ENCODE measurements at places on chromosomes 13 and 19. TPM values are rescaled to one million over a fixed set of nuclear protein-coding genes. Genes with fewer than 3 reads are reported as not detected.

GRCh38 chr19:47305309-47305751 is 4.3 kb upstream of the C5AR1 start:
- DNase-seq: peak; percentile 50

- no peak for DNase-seq
Measured at GRCh38 chr19:5489551-5489950, 34.3 kb downstream of the ZNRF4 start.

DNA sequence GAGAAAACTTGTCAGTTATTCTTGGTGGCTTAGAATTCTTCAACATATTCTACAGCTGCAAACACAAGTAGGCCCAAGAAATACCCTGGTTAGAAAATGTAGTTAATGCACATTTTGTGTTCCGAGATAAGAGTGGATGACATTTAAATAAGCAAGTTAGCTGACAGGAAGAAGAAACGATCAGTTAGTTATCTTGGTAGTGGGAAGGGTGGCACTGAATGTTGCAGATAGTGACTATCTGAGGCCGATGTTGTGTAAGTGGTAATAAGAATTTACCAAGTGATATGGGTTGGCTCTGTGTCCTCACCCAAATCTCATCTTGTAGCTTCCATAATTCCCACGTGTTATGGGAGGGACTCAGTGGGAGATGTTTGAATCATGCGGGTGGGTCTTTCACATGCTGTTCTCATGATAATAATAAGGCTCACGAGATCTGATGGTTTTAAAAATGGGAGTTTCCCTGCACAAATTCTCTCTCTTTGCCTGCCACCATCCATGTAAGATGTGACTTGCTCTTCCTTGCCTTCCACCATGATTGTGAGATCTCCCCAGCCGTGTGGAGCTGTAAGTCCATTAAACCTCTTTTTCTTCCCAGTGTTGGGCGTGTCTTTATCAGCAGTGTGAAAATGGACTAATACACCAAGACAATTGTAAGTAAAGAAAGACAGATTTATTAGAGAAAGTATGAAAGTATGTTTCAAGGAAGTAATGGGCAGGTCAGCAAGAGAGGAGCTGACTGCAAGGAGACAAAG is 10.9 kb upstream of the AKAP11 start:
- no peak for DNase-seq

- DNase-seq: no peak
Measured at GRCh38 chr13:104086759-104087158, 1020.5 kb upstream of the SLC10A2 start.

DNA sequence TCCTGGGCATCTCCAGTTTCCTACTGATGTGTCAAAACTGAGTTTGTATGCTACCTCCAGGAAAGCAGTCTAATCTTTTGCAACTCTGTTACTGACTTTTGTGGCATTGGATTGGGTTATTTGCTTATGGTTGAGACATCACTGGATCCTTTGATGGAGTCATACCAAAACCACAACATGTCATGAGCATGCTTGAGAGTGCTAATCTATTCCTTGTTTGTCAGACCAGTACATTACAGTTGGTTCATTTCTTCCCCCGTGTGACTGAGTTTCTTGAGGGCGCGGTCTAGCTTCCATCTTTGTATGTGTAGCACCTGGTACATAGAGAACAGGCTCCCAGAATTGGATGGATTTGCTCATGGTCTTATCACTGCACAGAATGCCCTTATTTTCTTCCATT is 43.2 kb downstream of the SUGT1 start:
- DNase-seq: no peak

DNA sequence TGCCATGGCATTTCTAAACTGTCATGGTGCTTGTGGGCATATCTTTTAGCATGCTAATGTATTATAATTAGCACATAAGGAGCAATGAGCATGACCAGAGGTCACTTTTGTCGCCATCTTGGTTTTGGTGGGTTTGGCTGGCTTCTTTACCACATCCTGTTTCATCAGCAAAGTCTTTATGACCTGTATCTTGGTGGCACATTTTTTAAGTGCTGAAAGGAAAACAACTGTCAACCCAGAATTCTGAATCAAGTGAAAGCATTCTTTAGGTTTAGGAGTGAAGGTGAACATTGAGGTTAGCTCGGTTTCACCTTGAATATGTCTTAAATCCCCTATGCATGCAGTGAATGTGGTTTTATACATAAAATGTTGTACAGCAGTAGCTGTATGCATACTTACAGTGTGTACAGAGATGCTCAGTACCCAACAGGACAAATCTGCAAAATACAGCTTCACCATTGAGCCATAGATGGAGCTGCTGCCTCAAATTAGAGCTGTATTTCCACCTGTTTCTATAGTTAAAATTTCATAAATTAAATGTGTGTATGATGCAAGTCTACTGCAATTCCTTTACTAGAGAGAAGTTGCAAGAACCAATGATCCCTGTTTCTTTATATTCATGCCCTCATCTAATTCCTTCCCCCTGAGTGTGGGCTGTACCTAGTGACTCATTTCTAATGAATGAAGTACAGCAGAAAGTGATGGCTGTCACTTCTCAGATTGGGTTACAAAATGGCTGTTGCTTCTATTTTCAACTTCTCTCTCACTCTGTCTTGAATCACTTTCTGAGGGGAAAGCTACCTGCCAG is 25.2 kb upstream of the IGSF23 start:
- no peak for DNase-seq

DNA sequence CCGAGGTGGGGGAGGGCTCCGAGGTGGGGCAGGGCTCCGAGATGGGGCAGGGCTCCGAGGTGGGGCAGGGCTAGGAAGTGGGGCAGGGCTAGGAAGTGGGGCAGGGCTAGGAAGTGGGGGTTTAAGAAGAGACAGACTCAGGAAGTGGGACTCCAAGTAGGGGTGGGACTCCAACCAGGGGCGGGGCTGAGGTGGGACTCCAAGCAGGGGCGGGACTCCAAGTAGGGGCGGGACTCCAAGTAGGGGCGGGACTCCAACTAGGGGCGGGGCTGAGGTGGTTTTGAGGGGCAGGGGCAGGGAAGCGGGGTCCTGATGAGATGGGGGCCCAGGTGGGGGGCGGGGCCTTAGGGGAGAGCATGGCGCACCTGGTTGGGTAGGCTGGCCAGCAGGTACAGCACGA is 13.6 kb downstream of the CFD start:
- DNase-seq: peak; percentile 80

DNA sequence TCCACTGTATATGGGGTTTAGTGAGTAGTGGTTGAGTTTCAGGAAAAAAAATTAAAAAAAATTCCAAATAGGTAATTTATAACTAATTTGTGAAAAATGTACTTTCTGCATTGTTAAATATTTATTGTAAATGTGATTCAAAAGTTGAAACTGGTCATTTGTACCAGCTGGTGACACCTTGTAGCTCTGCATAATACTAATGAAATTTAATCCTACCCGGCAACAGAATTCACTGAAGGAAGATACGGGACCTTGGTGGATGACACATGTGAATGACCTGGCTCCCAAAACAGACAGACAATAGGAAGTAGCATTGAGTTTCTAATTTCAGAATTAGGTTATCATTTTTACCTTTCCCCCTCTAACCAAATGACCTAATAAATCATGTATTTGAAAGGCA is 73.8 kb downstream of the SLITRK6 start:
- no peak for DNase-seq

REEP6 gene
- 2.0 TPM for total RNA-seq

DNASE2 gene
- total RNA-seq: 20.7 TPM

SIGLEC12 gene
- total RNA-seq: 1.0 TPM

METTL21C gene
- not detected for total RNA-seq

Data from CD8-positive, alpha-beta memory T cell (primary cell).